ENCODE measurements at places on chromosomes 1 and 21.
A peak's percentile ranks its signal among the peaks of the same experiment; 100 is the strongest.

DNA sequence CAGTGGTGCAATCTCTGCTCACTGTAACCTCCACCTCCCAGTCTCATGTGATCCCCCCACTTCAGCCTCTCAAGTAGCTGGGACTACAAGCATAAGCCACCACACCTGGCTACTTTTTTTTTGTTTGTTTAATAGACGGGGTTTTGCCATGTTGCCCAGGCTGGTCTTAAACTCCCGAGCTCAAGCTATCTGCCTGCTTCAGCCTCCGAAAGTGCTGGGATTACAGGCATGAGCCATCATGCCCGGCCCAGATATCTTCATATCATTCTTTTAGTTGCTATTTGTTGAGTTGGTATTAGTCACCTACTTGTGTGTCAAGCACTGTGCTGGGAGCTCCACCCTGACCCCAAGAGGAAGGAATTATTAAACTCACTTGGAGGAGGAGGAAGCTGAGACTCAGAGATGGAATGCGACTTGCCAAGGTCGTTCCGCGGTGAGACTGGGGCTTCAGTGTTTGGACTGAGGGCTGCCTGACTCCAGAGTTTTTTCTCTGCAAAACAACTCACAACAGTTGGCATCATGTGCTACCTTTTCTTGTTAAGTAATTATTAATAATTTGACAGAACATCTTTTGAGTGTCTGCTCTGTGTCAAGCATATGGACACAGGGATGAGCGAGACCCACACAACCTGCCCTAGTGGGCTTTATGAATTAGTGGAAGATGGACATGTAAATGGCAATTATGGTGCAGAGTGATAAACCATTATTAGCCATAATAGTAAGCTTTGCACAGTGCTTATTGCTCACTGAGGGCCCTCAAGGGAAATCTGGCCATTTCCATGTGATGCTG is 132.0 kb downstream of the FOXD2 start:
- DNase-seq = peak; percentile 96

- no peak for DNase-seq
Observed at GRCh38 chr1:119133987-119134386, 6.5 kb downstream of the WARS2 start.

DNA sequence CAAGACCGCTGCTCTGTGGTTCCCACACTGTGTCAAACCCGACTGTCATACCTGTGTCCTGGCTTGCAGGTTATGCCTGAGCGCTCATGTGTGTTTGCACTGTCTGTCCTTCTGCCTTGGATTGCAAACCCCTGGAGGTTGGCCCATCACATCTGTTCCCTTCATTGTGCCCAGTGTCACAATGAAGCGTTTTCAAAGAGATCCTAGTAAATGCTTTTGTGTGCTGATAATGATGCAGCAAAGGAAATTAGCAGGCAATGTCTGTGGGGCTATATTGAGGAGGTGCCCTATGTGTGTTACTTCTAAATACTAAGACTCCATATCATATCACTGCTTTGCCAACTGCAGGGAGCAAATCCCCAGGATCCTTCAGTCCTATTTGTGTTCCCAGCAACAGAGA is 424.4 kb upstream of the NFIA start:
- no peak for DNase-seq

DNA sequence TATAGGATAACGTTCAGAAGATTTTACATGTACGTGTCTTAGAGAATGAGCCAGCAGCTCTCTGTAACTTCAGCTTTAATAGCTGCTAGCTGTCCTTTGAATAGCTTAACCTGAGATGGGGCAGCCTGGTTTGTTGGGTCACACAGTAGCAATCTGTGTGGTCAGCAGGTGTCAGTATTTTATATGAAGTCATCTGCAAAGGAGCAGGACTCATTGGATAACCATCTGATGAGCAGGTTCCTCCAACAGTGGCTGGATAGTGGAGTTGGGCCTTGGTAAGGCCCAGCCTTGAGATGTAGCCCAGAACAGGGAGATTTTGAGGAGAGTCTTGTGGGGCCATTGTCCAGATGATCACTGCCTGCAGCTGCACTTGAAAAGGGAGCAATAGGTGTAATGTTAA is 6.4 kb downstream of the GSTM5 start:
- no peak for DNase-seq

DNA sequence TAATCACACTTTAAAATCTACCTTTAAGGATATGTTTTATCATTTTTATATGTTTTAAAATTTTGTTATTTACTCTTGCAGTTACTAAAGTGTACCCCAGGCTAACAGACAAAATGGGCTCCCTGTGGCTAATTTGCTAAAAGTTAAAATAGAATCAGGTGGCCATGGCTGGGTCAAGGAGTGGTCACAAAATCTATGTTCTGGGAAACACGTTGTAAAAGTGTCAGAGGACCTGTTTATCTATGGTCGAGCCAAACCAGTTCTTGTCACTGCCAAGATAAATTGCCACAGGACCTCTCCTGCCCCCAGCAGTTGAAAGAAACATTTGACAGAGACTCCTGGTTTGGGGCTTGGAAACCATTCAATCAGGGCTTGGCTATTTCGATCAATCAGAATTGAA is 21.2 kb upstream of the TTLL7 start:
- DNase-seq = no peak

- no peak for DNase-seq
Observed at GRCh38 chr1:242585616-242586359, 61.3 kb upstream of the PLD5 start.

DNA sequence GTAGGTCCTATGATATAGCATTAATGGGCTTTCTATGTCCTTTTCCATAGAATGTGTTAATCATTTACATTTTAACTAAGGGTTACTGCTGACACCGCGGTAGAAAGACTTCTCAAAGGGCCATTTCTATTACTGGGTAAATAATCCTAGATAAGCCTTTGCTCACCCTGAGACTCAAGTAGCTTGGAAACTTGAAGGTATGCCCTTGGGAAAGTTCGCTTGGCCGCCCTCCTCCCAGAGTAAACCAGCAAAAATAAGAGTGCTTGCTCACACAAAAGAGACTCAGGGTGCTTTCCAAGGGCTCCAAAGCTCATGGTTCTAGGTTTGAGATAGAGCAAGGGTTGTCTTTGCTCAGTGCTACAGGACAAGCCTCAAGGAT is 85.8 kb upstream of the TMPRSS2 start:
- DNase-seq = no peak

- no peak for DNase-seq
Observed at GRCh38 chr21:38768471-38769063, 37.2 kb upstream of the ETS2 start.

GRCh38 chr1:89945852-89946476 is 48.9 kb upstream of the ZNF326 start:
- DNase-seq = no peak

DNA sequence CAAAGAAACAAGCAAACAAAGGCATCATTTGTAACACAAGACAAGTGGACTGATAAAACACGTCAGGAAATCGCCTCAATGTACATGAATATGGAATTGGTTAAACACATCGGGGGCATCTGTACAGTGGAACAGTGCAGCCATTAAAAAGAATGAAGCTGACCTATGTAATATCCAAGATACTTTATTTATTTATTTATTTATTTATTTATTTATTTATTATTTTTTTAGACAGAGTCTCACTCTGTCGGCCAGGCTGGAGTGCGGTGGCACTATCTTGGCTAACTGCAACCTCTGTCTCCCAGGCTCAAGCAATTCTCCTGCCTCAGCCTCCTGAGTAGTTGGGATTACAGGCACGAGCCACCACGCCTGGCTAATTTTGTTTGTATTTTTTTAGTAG is 75.4 kb upstream of the SLC45A1 start:
- DNase-seq = no peak

GRCh38 chr1:58942759-58943191 is 158.9 kb upstream of the JUN start:
- DNase-seq = no peak

- peak; percentile 48 for DNase-seq
Observed at GRCh38 chr21:37257967-37258877, 8.9 kb downstream of the VPS26C start.

- no peak for DNase-seq
Observed at GRCh38 chr1:173137107-173137706, 69.9 kb downstream of the TNFSF4 start.

- DNase-seq = no peak
Observed at GRCh38 chr1:230117694-230118093, 50.7 kb downstream of the GALNT2 start.

GRCh38 chr1:192977089-192977706 is 82.0 kb downstream of the UCHL5 start:
- no peak for DNase-seq

- no peak for DNase-seq
Observed at GRCh38 chr1:202812176-202813026, 1.6 kb downstream of the PCAT6 start.

- DNase-seq = no peak
Observed at GRCh38 chr1:907611-908451, 15.9 kb upstream of the SAMD11 start.
